ENCODE measurements at places on chromosomes 5 and 9. TPM values are rescaled to one million over a fixed set of nuclear protein-coding genes. Genes with fewer than 3 reads are reported as not detected.

DNA sequence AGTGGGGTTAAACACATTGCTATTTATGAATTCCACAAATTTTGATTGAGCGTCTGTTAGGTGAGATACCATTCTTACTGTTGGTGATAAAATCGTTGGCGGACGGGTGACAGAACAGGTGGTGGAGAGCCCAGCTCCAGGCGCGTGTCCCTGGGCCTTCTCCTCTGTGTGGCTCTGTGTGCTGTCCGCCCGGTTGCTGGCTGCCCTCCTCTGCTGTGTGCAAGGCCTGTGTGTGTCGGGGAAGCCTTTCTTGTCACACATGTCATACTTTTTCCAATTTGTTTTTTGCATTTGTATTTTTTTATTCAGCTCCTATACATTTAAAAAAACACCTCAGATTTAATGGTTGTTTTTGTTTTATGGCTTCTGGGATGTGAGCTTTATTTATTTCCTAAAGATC, 33.9 kb downstream of the TENT4A start:
- peaks cover 28% of the 10 kb centered on the region for H3K36me3 ChIP-seq
- peaks cover 4% of the 10 kb centered on the region for H3K4me1 ChIP-seq
- no peak overlapping the region for H3K4me3 ChIP-seq
- H3K27ac ChIP-seq: no peak overlapping the region
- no peak for DNase-seq

Gene OLFM1
- 5.4 TPM for total RNA-seq

GRCh38 chr5:137320056-137321045, 178.8 kb downstream of the SPOCK1 start:
- no peak overlapping the region for H3K4me3 ChIP-seq
- H3K4me1 ChIP-seq: peaks cover 8% of the 10 kb centered on the region
- no peaks in the 10 kb centered on the region for H3K36me3 ChIP-seq
- no peak for DNase-seq
- no peaks in the 10 kb centered on the region for H3K27me3 ChIP-seq

Gene SHISAL2B
- not detected for total RNA-seq

DNA sequence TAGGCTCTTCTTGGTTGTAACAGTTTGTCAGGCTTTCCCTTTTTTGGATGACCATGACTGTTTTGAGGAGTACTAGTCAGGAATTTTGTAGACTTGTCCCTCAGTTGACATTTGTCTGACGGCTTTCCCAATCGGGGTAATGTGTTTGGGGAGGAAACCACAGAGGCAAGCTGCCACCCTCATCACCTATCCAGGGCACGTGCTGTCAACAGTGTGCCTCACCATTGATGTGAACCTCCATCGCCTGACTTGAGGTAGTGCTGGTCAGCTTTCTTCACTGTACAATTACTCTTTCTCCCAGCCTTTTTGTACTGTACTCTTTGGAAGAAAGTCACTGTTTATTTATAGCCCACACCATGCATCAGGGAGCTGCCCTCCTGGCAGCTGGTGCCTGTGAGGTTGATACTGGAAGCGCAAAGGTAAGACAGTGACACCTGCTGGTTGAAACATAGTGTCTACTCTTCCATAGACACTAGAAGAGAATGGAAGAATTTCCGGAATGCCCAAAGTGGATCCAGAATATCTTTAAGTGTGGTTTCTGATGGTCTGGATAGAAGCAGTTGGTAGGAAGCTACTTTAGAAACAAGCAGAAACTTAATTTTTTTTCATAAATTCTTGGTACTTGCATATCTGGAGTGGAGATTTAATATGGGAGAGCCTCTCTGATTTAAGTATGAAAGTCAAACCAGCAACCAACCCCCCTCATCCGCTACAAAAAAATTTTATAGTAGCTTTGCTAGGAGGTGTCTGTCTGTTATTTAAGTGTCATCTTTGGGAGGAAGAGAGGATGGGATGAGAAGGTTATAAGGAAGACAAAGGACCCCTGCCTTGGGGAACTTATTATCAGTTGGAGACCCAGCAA, 69.3 kb downstream of the SNX30 start:
- peak; percentile 38 for DNase-seq
- H3K4me1 ChIP-seq: peaks cover 4% of the 10 kb centered on the region
- no peaks in the 10 kb centered on the region for H3K27me3 ChIP-seq
- peaks cover 8% of the 10 kb centered on the region for H3K36me3 ChIP-seq

DNA sequence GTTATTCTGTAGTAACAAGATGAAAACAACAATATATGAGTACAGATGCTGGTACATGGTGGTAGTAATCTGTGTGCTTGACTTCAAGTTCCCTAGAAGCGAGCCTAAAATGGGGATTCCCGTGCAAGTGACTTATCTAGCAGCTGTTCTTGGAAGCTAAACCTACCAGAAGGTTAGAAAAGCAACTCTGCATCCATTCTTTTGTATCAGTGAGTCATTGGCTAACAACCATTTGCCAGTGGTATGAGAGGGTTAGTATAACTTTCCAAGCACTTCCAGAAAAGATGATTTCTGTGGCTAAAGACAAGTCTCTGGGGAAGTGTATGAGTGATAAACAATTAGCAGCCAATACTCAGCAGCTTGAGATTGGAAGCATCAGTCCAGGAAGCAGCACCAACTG, 787.7 kb upstream of the CDH6 start:
- no peak overlapping the region for H3K4me3 ChIP-seq
- DNase-seq: no peak
- no peak overlapping the region for H3K27ac ChIP-seq
- H3K27me3 ChIP-seq: no peaks in the 10 kb centered on the region
- no peaks in the 10 kb centered on the region for H3K4me1 ChIP-seq

- H3K27ac ChIP-seq: peak overlapping the region; percentile 77
- no peak overlapping the region for H3K4me3 ChIP-seq
Measured at GRCh38 chr5:172410662-172411483, 43.5 kb downstream of the SH3PXD2B start.

Gene SEMA5A
- total RNA-seq: 71.5 TPM

DNA sequence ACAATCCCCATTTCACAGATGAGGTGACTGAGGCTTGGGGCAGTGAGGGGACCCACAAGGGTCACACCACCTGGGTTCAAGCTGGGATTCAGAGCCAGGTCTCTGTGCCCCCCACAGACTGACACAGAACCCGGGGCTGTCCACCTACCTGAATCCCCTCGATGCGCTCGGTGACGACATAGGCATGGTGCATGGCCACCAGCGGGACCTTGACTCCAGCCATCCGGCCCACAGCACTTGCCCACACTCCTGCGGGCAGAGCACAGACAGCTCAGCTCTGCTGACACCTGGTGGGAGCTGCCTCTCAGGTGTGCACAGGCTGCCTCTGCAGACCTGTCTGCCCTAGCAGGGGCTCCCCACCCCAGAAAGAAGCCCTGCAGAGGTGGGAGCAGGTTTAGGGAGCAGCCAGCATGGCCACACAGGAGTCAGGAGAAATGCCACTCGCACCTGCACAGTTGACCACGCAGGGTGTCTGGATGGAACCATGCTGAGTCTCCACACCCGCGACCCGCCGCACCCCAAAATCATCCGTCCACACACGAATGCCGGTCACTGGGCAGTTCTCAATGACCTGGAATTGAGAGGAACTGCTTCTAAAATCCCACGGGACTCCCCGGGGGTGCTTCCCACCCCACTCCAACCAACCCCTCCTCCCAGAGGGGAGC, 8.4 kb downstream of the SARDH start:
- no peak overlapping the region for H3K27ac ChIP-seq
- H3K4me1 ChIP-seq: no peaks in the 10 kb centered on the region
- no peak overlapping the region for H3K4me3 ChIP-seq
- H3K27me3 ChIP-seq: peaks cover 31% of the 10 kb centered on the region
- no peak for DNase-seq

DNA sequence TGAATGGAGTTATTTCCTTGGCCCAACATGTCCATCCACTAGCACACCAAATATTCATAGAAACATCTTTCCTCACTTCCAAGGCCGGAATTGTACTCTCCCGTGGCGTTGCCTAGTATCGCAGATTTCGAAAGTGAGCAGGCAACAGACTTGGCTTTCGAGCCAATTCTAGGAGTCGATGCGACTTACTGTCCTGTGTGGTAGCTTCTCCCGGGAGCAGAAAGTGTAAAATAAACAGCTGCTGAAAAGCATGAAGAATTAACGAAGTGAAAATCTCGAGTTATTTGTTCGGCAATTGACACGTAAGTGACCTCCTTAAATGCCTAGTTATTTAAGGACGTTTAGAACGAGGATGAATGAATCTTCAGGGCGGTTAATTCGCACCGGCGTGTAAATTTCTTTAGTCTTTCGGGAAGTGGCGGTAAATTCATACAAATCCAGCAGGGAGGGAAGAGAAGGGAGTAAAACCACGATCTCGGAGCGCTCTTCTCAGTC, 449 bp upstream of the PCSK5 start:
- no peaks in the 10 kb centered on the region for H3K36me3 ChIP-seq
- DNase-seq: no peak
- no peaks in the 10 kb centered on the region for H3K27me3 ChIP-seq
- H3K4me3 ChIP-seq: peak overlapping the region; percentile 87
- H3K4me1 ChIP-seq: peaks cover 28% of the 10 kb centered on the region

DNA sequence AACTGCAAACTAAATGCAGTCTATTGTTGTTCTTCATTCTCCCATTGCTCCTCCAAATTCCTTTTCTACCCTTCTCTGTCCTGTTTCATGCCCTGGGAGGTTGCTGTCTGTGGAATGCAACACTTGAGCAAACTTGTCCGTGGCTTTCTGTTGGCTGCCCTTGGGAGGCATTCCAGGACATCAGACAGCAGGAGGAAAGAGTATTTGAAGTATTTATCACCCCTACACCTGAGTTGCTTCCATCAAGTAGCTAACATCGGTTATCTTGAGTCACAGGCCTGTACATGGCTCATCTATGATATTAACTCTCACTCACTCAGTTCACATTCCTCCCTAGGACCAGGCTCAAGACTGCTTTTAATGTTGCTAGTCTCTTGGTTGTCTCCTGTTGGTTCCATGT, 803.4 kb upstream of the CDH6 start:
- no peak overlapping the region for H3K4me3 ChIP-seq
- no peaks in the 10 kb centered on the region for H3K36me3 ChIP-seq
- H3K27ac ChIP-seq: no peak overlapping the region
- no peaks in the 10 kb centered on the region for H3K27me3 ChIP-seq
- no peak for DNase-seq

GRCh38 chr5:111682121-111682520, 74.9 kb downstream of the NREP start:
- H3K27ac ChIP-seq: peak overlapping the region; percentile 23
- H3K4me1 ChIP-seq: peaks cover 40% of the 10 kb centered on the region
- no peak for DNase-seq
- peak overlapping the region; percentile 5 for H3K4me3 ChIP-seq
- H3K27me3 ChIP-seq: no peaks in the 10 kb centered on the region

Gene SCGB3A2
- total RNA-seq: not detected

- peaks cover 23% of the 10 kb centered on the region for H3K4me1 ChIP-seq
- no peaks in the 10 kb centered on the region for H3K36me3 ChIP-seq
- H3K4me3 ChIP-seq: no peak overlapping the region
Measured at GRCh38 chr5:180594311-180595045, 3.2 kb upstream of the SCGB3A1 start.

DNA sequence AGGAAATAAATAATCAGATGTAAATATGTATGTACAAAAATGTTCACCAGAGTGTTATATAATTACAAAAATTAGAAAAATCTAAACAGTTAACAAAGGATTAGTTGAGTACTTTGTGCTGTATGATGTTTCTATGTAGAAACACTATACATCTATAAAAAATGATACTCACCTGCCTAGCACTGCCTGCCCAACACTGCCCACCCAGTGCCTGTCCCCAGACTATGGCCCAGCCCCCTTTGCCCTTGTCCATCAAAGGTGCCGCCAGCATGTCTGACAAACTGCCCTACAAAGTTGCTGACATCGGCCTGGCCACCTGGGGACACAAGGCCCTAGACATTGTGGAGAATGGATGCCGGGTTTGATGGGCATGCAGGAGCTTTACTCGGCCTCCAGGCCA, 6.1 kb upstream of the MEGF9 start:
- no peaks in the 10 kb centered on the region for H3K36me3 ChIP-seq
- H3K4me1 ChIP-seq: peaks cover 4% of the 10 kb centered on the region
- no peak overlapping the region for H3K27ac ChIP-seq
- DNase-seq: no peak

Gene SUSD3
- total RNA-seq: 0.45 TPM

GRCh38 chr5:75651575-75652238, 40.5 kb downstream of the ANKDD1B start:
- no peaks in the 10 kb centered on the region for H3K4me1 ChIP-seq
- H3K27me3 ChIP-seq: no peaks in the 10 kb centered on the region
- no peaks in the 10 kb centered on the region for H3K36me3 ChIP-seq
- DNase-seq: no peak
- H3K4me3 ChIP-seq: no peak overlapping the region

DNA sequence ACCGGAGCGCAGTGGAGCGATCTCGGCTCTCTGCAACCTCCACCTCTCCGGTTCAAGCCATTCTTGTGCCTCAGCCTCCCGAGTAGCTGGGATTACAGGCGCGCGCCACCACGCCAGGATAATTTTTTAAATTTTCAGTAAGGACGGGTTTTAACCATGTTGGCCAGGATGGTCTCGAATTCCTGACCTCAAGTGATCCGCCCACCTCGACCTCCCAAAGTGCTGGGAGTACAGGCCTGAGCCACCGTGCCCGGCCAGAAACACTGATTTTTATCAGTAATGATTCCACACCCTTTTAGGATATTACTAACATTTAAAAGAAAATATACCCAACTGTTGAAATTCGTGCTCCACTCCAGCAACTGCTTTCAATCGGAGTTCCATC, 464 bp upstream of the FAM151B start:
- no peaks in the 10 kb centered on the region for H3K27me3 ChIP-seq
- peak overlapping the region; percentile 54 for H3K27ac ChIP-seq
- H3K4me3 ChIP-seq: peak overlapping the region; percentile 77
- no peak for DNase-seq
- H3K4me1 ChIP-seq: peaks cover 21% of the 10 kb centered on the region

- H3K4me3 ChIP-seq: no peak overlapping the region
- no peaks in the 10 kb centered on the region for H3K4me1 ChIP-seq
- no peak overlapping the region for H3K27ac ChIP-seq
- H3K27me3 ChIP-seq: no peaks in the 10 kb centered on the region
Measured at GRCh38 chr5:103037673-103038455, 82.1 kb downstream of the GIN1 start.

Gene TMEM252
- not detected for total RNA-seq

DNA sequence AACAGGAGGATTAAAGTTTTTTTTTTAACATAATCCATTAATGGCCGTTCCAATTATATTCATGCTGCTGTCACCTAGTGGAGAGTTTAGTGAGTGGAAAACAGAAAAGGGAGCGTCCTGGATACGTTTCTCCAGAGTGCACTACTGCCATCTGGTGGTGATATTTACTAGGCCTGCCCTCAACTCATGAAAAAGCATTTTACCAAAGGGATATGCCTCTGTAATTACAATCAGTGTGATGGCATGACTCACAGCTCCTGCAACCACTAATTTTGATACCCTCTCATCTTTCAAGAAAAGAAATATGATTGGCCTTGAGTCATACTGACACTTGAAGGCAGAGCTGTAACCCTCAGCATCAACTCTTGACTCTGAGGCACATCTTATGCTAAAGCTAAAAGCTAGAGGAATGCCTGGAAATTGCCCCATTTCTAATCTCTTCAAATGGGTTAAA, 20.1 kb downstream of the MINAR2 start:
- DNase-seq: peak; percentile 72
- H3K4me3 ChIP-seq: no peak overlapping the region
- no peaks in the 10 kb centered on the region for H3K27me3 ChIP-seq
- H3K27ac ChIP-seq: no peak overlapping the region

Gene PFN3
- total RNA-seq: not detected

Measured in heart right ventricle (tissue), 16 donors.